Stimulated activated CD4-positive, alpha-beta T cell treated with anti-CD3 and anti-CD28 coated beads, Interleukin-1b, Interleukin-23, amount 100 ng/mL, for 1 hour (primary cell): ENCODE measurements at places on chromosomes 11 and 22.

DNA sequence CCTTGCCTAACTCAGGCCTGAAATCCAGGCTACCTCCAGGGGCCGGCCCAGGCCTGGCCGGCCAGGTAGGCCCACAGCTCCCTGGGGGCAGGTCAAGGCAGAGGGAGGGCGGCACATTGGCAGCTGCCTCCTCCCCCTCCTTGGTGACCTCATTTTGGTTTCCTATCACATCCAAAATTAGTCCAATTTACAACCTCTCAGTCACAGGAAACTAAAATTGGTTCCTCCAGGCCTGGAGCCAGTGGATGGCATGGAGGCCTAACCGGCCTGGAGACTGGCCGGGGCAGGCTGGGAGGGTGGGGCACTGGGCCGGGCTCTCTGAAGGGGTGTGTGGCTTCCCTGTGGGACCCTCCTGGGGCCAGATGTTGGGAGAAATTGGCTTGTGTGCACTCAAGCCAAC is 35.9 kb downstream of the LRRC10B start:
- DNase-seq: no peak

- DNase-seq: no peak
Observed at GRCh38 chr11:32366666-32367065, 68.7 kb downstream of the WT1 start.

DNA sequence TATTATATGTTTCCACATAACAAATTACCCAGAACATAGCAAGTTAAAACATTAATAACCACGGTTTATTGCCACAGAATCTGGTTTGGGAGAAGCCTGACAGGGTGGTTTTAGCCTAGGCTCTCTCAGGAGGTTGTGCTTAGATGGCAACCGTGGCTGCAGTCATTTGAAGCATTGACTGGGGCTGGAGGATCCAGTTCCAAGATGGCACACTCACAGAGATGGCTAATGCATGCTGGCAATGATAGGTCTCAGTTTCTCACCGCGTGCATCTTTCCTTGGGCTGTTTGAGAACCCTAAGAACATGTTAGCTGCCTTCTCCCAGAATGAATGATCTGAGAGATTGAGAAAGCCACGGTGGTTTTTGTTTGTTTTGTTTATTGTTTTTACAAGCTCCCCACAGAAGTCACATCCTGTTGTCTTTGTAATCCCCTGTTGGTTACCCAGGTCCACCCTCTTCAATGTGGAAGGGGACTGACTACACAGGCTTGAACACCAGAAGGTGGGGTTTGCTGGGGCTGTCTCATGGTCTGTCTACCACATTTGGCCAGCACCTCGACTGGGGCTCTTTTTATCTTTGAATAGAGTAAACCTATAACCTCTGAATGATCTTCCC is 36.6 kb upstream of the GRAMD1B start:
- DNase-seq: no peak

GRCh38 chr11:38169286-38169685 is 1571.2 kb upstream of the RAG2 start:
- no peak for DNase-seq

DNA sequence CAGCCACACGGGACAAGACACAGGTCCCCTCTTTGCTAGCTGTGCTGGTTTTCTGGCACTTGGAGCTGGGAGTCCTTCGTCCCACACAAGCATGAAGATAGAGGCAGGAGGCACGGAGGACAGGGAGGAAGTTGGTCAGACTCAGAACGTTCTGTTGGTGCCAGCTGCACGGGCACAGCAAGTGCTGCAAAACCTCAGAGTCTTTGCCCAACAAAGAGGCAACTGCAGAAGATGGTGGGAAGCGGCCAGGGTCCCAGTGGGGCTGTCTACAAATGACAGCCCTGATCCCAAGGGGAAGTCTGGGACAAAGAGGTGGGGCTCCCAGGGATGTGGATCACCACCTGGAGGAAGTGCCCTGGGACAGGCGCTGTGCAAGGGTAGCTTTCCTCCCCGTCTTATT is 9.4 kb upstream of the OSM start:
- no peak for DNase-seq

DNA sequence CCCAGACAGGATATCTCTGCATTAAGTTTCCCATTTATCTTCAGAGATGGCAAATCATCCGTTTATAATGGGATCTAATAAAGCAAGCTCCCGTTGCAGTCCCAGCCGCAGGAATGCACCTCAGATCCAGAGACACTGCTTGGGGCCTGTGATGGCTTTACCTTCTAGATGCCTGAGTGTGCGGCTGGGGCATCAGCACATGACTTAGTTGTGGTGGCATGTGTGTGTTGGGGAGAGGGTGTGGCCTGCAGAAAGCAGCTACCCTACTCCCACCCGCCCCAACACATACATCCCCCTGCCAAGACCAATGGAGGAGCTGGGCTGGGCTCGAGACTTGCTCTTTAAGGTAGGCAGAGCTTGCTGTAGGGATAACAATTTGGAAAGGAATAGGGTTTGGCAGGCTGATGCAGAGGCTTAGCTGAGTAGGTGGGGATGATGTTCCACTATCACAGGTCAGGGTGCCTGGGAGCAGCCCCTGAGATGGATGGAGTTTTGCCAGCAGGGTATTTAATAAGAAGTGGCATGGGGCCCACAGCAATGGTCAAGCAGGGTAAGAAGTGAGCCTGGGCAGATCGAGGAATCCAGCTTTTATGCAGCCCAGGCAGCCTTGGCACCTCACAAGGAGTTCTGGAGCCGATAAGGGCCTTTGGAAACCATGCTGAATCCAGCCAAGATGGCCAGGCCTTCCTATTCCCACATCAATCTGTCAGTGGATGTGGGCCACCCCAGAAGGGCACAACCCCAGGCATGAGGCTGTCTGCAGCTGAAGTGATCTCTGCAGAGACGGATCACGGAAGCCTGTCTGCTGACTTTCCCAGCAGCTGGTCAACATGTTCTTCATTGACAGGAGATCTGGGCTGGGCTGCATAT is 601.3 kb downstream of the BUD13 start:
- no peak for DNase-seq
